Stimulated activated effector memory CD8-positive, alpha-beta T cell treated with anti-CD3 and anti-CD28 coated beads, Interleukin-12 subunit alpha, Interleukin-12 subunit beta, amount 100 ng/mL, for 72 hours (primary cell): ENCODE measurements at places on chromosomes 5 and 9.

DNA sequence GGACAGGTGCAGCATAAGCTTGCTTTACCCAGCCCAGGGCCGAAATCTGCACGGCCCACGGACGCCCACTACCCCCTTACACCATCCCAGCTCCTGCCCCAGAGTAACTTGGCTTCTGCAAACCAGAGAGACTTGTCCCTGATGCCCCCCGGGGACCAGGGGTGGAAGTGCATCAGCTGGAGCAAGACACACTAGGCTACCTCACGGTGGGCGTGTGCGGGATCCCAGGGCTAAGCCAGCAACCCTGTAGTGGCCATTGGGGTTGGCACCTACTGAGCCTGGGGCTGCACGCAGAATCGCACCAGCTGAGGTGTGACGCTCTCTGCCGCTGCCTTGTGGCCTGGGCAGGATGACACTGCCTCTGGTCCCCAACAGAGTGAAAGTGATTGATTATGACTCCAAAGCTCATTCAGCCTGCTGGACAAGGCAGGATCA, 6.1 kb upstream of the ZNF79 start:
- peak; percentile 57 for DNase-seq

- DNase-seq: no peak
These were observed 1145.3 kb downstream of the EFNA5 start for GRCh38 chr5:106525438-106525837.

GRCh38 chr5:34728236-34728635, 72.1 kb downstream of the RAI14 start:
- DNase-seq: no peak

GRCh38 chr5:102701748-102702147, 53.4 kb upstream of the PAM start:
- no peak for DNase-seq

DNA sequence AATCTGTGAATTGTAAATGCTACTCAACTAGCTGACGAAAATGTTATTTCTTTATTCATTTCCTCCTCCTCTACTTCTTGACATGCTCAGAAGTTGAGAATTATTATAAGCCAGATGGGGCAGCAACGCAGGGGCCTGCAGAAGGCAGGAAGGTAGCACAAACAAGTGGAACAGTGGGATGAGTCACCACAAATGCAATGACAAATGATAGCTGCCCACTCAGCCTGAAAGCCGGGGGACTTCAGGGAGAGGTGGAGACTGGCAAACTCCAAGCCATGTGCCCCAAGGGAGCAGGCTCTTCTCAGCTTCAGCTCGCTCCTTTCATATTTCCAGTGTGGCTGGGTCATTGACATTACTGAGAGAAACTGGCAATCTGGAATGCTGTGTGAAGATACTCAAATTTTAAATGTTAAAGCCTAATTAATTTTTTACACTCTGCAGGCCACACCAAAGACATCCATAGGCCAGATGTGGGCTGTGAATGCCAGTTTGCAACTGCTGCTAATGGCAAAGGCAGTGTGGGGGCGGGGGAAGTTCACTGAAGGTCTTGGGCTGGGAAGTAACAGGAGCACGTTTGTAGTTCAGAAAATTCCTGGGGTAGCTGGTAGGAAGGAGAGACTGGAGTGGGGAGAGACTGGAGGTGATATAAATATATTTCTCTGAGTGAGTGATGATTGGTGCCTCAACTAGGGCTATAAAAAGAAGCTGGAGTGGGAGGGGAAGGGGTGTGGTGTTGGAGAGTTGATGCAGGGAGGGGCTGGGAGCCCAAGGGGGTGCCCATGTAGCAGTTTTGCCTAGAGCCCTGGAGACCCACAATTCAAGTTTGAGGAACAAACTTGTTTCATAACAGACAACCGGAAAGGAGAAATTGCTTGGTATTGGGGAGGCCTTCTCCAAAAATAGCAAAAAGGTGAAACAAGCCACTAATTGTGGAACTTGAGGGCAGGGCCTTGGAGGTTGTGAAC, 20.8 kb upstream of the ADRB2 start:
- no peak for DNase-seq

DNA sequence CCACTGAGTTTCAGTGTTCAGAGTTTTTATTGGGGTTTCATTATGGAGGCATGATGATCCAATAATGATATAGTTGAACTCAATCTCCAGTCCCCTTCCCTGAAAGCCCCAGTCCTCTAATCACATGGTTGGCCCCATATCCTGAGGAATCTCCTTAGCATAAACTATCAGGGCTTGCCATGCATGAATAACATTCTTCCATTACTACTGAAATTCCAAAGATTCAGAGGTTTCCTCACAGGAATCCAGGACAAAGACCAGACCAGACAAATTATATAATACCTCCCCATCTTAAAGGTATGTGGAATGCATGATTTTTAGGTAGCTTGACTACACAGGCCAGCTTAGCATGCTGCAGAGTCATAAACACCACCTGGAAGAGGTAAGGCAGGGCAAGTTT, 15.5 kb upstream of the LRRTM2 start:
- DNase-seq: no peak

DNA sequence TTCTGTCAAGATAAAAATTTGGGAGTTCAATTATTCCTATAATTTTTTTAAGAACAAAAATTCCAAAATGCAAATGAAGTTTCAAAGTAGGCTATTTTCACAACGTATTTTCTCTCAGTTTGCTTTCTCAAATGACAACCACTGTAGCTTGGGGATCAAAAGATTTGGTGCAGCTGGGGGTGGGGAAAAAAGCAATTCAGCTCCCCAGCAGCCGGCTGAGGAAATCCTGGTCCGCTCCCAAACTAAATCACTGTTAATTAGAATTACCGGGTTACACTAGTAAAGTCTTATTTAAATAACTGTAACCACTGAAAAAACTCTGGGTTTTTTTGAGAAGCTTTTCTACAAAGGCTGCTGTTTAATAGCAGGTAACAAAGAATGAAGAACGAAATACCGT, 5.7 kb downstream of the NR6A1 start:
- DNase-seq: no peak

- no peak for DNase-seq
These were observed 597 bp upstream of the SLC34A3 start for GRCh38 chr9:137229903-137230704.

DNA sequence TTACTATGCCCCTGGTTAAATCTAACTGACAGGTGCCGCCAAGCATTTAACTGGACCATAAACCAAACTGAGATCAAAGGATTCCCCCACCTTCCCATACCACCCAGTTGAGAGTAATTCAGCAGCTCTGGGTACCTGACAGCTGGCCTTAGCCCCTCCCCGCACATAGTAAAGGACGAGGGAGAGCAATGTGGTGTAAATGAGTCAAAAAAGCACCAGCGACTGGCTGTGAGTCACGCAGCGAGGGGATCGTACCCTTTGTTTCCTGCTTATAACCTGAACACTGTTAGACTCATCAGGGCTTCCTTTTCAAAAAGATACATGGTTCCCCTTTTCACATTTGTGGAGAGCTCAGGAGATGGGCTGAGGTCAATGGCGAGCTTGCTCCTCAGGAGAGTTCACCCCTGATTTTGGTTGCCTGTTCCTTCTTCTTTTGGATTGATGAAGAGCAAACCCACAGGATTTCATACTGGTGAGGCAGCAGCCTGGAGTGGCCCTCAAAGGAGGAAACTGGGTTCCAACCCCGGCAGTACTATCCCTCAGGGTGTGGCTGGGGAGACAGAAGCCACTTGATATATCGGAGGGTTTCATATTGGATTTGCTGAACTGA, 71.5 kb downstream of the ANKRD33B start:
- peak; percentile 48 for DNase-seq

DNA sequence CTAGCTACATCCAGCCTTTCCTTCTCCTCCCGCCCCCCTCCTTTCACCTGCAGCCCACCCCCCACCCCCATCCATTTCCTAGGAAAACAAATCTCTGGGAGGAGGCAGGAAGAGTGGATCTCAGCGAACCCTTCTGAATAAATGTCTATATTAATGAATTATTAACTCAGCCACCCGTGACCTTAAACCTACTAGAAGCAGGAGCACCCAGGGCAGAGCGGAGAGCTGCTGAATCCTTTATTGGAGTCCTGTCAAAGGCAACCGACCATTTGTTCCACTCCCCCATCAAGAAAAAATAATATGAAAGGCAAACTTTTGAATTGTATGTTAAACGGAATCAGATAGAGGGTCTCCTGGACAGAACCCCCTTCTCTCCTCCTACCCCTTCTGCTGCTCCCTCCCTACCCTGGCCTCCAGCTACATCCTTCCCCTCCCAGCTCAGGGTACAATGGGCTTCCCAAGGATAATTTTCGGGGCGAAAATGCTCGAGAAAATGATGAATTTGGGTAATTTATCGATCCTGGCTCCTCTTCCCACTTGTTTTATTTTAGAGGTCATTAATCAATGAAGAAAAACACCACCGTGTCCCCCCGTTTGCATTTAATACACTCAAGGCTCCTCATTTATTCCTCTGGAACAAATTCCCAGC, 3.3 kb upstream of the PRDM6 start:
- no peak for DNase-seq

- no peak for DNase-seq
These were observed 8.8 kb upstream of the BOD1 start for GRCh38 chr5:173625261-173625660.

- DNase-seq: no peak
These were observed 624.6 kb downstream of the PDE4D start for GRCh38 chr5:59268756-59269415.

GRCh38 chr5:136511046-136511445, 145.7 kb upstream of the TRPC7 start:
- no peak for DNase-seq

GRCh38 chr5:36535378-36535777, 71.0 kb upstream of the SLC1A3 start:
- DNase-seq: no peak

- DNase-seq: no peak
These were observed at the start of gene SELENOP for GRCh38 chr5:42811591-42812446. Gene SELENOP (minus strand): TSS chr5:42811892. CDS start chr5:42808353, 3,539 bp downstream.

GRCh38 chr5:147949711-147950573, 43.6 kb upstream of the C5orf46 start:
- no peak for DNase-seq

DNA sequence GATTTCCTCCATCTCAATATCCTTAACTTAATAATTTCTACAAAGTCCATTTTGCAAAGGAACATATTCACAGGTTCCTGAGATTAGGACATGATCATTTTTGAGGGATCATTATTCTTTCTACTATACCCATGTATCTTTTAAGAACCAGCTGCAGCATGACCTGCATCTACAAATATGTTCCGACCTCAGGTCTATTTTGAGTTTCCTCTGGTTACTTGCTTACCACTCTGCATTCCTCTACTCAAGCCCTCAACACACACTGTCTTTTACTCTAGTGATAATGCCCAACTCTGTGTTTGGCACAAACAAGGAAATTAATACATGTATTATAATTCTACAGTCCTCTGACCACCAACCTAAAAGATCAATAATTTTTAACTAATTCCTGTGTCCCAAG, 386.1 kb downstream of the DNAH5 start:
- no peak for DNase-seq

DNA sequence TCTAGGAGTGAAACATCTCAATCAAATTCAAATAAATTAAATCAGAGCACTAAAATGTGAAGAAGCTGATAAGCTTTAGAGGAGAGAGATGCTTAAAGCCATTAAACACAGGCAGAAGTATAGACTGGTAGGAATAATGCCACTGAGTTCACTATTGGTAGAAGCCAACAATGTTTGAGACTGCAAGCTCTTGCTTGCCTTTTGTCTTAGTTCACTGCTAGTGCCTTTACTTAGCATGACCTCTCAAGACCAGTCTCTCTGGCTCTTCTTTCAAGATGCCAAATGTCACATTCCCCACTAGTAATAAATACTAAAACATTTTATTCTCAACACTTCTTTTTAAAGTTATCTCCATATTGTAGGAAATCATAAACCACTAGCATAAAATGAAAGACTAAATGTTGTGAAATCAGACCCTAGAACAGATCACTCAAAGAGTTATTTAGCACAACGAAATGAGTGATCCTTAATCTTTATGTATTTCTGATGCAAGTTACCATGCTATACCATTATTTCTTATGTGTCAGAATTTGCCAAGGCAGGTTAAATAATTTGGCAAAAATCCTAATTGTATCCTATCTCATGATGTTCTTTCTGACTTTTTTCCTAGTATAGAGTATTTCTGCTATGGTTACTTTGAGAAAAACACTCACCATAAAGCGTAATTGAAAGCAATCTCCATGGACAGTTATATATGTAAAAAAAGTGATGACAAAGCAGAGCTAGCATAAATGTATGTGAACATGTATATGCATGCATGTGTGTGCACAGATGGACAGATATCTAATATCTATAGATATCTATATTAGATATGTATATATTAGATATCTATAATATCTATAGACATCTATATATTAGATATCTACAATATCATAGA, 57.5 kb downstream of the PJA2 start:
- no peak for DNase-seq

DNA sequence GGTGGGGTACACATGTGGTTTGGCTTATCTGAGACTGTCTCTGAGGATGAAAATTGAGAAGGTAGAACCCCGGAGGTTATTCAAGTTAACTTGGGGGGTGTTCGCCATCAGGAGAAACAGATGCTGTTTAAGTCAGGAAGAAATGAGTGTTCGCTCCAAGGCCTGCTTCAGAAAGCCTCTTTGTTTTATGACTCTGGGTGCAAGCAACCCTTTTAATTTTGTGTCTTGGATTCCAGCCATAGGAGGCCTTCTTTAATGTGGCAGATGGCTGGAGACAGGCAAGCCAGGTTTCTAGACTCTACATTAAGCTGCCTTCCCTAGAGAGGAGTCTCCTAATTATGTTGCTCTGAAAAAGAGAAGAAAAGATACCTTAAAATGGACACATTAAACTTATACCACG, 4.2 kb upstream of the SMAD5 start:
- no peak for DNase-seq

DNA sequence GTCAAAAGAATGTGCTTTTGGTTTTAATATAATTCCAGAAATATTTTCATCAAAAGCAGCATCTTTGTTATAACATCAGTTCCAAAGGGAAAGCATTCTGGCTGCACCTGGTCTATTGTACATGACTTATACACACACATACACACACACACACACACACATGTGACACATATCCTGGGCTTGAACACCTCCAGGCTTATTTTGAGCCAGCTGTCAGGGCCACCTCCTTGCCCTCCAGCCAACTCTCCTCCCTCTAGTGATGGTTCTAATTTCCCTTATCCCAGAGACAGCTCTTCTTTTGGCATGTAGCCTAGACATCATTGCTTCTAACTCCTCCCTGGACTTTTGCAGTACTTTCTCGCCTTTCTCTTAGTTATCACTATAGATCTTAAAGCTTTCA, 115.0 kb downstream of the PIK3R1 start:
- no peak for DNase-seq

GRCh38 chr9:13002740-13003139, 227.9 kb downstream of the LURAP1L start:
- DNase-seq: no peak
